ENCODE measurements at places on chromosomes 1 and 21.
A peak's percentile ranks its signal among the peaks of the same experiment; 100 is the strongest.

DNA sequence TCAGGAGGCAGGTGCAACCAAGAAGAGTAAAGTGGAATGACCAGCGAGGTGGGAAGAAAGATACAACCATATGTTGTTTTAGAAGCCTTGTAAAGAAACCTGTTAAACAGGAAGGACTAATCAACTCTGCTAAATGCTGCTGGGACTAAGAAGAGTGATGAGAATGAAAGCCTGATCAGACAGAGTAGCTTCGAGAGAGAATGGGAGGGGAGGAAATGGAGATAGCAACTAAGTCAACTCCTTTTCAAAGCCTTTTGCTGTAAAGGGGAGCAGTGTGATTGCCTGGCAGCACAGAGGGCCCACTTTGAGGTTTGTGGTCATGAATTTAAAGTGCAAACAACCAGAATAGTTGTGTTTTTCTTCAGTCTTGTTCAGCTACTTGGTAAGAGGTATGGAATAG, 31.4 kb downstream of the SLC30A7 start:
- no peak for DNase-seq

GRCh38 chr1:216005916-216006315, 417.3 kb downstream of the USH2A start:
- no peak for DNase-seq

GRCh38 chr1:58157256-58157655, 389.3 kb downstream of the OMA1 start:
- DNase-seq: no peak

GRCh38 chr1:50135716-50136115, 27.0 kb downstream of the ELAVL4 start:
- no peak for DNase-seq

- DNase-seq: no peak
Observed at GRCh38 chr1:109229531-109230127, 15.9 kb downstream of the SARS1 start.

DNA sequence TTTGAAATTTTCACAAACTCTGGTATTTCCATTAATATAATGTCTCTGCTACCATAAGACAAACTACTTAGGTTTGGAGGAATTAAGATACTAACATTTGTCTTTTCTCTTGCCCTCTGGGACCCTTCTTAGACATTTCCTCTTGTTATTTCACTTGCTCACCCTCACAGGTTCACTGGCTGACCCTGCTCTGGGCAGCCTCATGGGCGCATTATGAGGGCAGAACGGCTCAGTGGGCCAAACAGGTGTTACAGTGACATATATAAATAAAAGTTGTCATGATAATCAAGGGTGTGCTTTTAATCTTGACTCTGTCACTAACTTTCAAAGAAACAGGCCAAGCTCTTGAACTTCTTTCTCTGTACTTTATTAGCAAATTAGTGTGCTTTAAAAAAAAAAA, 46.5 kb downstream of the ZNHIT6 start:
- no peak for DNase-seq

DNA sequence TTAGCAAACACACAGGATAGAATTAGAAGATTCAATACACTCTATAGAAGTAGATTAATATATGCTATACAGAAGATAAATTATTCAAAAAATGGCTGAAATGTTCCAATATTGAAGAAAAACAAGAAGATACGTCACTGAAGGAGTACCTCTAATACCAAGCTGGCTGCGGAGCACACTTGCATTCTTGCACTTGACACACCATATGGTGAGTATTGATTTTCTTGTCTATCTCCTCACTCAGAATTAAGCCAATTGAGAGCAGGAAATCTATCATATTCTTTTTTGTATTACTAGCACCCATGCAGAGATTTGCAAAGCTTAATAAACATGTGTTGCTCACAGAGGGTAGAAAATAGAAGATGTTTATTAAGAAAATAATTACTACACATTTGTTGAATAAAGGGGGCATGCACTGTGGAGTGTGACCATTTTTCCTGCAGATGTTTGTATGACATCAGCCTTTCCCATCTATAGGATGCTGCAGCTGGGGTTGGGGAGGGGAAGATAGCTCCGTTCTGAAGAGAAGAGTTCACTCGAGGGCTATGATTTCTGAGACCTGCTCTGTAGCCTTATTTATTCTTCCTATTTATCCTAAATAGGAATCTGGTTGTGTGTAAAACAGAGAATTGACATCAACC, 318.1 kb downstream of the HHIPL2 start:
- no peak for DNase-seq

DNA sequence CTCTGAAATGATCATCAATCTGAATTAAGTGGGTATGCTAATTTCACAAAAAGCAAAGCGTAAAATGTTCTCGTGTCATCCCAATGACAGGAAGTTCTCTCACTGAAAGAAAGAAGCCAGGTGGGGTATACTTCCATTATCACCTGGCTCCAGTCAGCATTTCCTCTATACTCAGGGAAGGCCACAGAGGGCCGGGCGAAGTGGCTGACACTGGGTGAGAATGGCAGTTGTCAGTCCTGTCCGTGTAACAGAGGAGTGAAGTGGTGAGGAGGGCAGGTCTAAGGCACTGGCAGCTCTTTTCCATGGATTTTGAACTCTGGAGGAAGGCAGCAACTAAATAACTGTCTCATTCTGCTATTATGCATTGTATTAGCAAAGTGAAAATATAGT, 60.4 kb downstream of the CAPN2 start:
- no peak for DNase-seq

DNA sequence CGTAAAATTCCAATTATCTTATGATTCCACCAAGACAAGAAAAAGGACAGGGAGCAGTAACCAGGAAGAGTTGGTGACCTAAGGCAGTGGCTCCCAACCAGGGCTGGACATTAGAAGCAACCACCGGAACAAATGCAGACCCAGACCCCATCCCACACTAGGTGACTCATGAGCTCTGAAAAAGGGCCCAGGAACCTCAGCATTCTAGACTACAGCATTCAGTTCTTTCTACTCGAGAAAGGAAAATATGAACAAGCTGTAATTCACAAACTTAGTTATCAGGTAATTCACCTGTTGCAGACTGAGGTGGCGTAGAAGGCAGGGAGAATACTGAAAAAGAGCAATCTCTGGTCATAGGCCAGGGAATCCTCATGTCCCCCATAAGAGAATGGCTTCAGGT, 138.4 kb upstream of the KRTAP19-8 start:
- DNase-seq: no peak

GRCh38 chr1:167489571-167490340, 28.6 kb downstream of the CD247 start:
- DNase-seq: no peak

DNA sequence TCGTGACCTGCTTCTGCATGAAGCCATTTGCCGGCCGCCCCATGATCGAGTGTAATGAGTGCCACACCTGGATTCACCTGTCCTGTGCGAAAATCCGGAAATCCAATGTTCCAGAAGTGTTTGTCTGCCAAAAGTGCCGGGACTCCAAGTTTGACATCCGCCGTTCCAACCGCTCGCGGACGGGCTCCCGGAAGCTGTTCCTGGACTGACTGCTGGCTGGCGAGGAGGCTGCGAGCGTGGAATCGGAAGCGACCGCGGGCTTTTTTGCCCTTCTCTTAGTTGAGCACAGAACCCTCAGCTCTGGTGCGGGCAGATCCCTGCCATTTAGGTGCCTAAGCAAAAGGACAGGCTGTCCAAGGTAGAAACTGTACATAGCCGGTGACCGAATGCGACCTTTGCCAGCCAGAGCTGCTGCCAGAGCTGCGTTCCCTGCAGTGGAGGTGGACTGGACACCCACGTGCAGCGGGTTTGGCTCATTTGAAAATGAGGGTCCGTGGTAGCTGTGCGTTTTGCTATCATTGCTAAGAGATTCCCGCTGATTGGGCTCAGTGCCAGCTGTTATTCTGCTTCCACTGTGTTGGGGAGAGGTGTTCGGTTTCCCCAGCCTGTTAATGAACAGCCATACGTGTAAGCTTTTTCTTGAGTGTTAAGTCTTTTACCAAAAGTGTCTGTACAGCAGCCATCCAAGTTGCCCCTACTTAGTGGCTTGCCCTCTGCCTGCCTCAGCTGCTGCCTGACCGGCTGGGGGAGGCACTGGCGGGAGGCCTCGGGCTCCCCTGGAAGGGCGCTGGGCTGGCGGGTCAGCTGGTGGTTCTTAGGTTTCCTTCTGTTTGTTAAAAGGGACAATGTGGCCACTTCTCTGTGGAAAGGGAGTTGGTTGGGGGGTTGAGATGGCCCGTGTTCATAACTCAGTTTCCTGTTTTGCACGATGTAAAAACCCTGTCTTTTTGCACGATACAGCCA, 3.0 kb upstream of the THAP3 start:
- DNase-seq: no peak

DNA sequence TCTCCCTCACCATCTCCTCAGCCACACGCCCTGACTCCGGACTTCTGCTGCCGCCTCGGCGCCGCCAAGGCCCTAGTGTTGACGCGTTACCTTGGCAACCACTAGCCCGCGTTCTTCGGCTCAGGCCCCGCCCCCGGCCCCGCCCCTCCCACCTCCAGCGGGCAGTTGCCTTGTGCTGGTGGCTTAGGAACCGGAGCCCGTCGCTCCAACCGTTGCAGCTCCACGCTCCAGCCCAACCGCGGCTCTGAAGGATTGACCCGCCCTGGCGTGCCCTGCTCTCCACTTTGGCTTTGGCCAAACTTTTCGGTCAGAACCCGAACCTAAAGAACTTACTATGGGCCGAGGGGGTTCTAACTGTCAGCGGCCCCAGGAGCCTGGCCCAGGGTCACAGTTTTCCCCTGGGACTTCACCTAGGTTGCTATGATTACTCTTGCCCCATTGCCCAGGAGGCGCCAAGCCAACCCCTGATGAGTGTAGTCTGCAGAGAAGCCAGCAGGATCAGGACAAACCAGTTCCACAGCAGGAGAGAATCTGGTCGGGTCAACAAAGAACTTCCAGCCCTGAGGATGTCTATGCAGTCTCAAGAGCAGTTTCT, at the start of gene CFAP45:
TSS of gene CFAP45 (minus strand) at position 80 of the 595 bp plus-strand sequence. CDS start at position 13, 67 bp downstream.
- DNase-seq: no peak

- DNase-seq: no peak
Observed at GRCh38 chr1:97603776-97604175, 317.1 kb downstream of the DPYD start.

DNA sequence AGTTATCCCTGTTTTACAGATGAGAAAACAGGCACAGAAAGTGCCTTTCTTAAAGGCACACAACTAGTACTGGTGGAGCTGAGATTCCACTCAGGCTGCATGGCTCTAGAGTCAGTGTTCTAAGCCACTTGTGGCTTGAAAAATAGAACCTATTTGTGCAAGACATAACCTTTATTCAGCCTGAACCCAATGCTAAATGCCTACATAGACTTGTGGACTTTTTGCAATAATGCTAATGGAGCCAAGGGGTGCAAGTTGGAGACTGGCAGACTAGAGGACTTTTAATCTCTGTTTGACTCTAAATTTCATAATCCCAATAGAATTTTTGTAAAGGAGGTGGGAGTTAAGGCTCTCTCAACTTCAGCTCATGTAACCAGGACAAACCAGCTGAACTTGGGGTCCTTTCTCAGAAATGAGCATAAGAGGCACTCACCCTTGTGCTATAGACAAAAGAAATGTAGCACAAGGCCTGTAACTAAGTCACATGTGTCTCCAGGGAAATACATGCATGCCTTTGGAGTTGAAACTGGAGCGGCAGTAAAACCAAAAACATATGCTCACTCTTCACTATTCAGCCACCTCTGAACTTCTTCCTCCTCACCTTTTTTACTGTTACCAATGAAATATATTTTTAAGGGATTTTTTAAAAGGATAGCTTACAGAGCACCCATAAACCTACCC, 43.0 kb upstream of the AK4 start:
- DNase-seq: no peak

- DNase-seq: no peak
Observed at GRCh38 chr1:201490708-201491131, 16.2 kb downstream of the CSRP1 start.

- no peak for DNase-seq
Observed at GRCh38 chr1:29703596-29704370, 467.5 kb downstream of the PTPRU start.

GRCh38 chr21:14076143-14076806, 134.5 kb downstream of the LIPI start:
- DNase-seq: no peak

GRCh38 chr1:20442920-20443625, 42.9 kb downstream of the CAMK2N1 start:
- DNase-seq: peak; percentile 29

GRCh38 chr1:42014823-42015222, 96.1 kb upstream of the HIVEP3 start:
- no peak for DNase-seq

DNA sequence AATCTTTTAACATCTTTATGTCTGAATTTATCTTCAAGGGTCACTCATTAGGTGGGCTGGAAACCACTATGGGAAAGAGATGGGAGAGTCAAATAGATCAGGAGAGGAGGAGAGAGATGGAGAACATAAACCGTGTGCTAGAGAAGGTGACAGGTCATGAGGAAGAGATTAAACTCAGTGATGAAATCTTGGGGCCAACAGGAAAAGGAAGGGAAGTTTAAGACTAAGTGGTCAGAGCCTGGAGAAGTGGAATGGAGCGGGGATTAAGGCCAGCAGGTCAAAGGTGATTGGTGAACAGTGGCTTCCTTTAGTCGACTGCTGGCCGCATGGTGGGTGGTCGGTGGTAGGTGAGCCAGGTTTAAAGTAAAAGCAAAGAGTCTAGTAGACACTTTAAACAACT, 169.3 kb upstream of the IVNS1ABP start:
- DNase-seq: no peak

DNA sequence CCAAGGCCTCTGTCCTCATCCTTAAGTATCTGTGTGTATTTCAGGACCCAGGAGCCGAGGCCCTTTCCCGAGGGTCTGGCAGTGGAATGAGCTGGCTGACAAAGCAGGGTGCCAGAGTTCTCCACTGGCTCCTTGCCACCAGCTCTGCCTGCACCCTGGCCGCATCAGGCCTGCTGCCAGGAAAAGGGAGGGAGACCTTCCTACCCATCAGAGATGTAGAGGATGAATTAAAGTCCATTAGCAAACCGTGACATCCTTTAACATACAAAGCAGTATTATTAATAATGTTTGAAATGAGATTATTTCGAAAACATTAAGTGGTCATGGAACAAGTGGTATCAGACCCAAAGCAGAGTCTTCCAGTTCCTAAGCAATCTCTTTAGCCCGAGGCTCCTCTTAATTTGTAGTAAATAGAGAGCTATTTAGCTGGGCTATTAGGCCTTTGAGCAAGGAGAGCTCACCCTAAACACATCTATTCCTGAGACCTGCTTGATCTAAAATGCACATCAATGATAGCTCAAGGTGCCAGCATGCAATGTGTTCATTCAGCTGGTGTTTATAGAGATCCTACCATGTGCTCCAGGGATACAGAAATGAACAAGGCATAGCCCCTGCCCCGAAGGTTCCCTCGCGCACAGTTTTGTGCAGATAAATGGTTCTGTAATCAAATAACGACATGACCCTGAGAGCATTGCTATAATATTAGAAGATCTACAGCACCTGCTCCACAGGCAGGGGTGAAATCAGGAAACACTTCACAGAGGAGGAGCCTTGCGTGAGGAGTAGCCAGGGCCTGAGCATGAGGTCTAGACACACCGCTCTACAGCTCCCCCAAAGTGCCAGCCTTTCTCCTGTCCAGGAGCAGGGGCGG, 44.0 kb downstream of the FAM163A start:
- no peak for DNase-seq

GRCh38 chr1:183291802-183292514, 105.9 kb downstream of the LAMC2 start:
- no peak for DNase-seq

- DNase-seq: peak; percentile 76
Observed at GRCh38 chr1:84722794-84723193, 32.5 kb upstream of the SSX2IP start.

GRCh38 chr1:41918450-41919043, at the start of gene HIVEP3:
TSS of gene HIVEP3 (minus strand) at chr1:41918922.
- DNase-seq: no peak

All from GM04503 (cell line).